WERI-Rb-1 (cell line): ENCODE measurements at places on chromosomes 12 and 14.

- DNase-seq: no peak
These were observed 5.5 kb upstream of the GPR19 start for GRCh38 chr12:12701457-12701856.

DNA sequence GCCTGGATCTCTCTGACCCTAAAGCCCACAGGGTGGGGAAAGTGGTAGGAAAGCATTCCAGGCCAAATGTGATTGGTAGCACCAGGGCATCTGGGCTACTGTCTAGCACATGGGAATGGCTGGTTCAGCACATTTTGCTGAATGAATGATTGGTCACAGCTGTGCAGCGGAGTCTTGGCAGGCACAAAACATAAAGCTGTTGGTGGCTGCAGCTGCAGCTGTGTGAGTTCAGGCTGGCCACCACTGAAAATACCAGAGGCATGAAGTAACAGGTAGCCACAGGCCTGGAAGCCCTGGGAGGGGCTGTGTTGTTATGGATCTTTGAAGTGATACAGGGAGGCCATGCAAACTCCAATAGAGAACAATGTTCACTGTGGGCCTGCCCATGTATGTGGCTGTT is 72.7 kb downstream of the MYRFL start:
- no peak for DNase-seq

DNA sequence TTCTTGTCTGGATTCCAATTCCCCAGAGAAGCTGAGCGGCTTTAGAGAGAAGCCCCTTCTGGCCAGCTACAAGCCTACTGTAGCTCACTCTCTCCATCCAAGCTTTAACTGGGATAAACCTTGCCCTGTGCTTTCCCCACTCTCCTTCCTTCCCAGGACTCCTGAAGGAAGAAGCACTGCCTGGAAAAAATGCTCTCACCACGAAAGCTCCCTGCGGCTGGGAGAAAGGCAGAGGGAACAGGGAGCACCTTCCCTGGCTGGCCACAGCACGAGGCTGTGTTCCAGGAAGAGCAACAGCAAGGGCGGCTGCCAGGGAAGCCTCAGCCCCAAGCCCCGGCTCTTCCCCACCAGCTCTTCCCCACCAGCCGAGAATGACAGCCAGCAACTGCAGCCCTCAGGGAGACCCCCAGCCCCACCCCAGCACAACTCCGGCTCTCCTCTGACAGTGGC is 40.8 kb upstream of the PNMA1 start:
- DNase-seq: no peak

- no peak for DNase-seq
These were observed 80.2 kb downstream of the BAZ1A start for GRCh38 chr14:34794941-34795340.

- DNase-seq: no peak
These were observed 116.1 kb upstream of the FBXO33 start for GRCh38 chr14:39548358-39548757.

DNA sequence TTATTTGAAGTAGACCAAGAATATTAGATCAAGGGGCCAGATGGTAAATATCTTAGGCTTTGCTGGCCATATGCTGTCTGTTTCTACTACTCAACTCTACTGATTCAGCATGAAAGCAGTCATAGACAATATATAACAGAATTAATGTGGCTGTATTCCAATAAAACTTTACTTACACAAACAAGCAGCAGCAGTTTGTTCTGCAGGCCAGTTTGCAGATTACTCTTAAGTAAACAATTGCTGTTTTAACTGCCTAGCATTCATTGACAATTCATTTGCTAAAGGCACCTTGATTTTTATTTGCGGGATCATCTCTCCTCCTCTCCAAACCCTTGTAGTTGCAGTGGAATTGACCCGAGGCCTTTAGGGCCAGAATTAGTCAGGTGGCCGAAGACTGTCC is 94.1 kb upstream of the GARIN6 start:
- peak; percentile 18 for DNase-seq

GRCh38 chr14:68819260-68819691 is 26.4 kb upstream of the ZFP36L1 start:
- peak; percentile 86 for DNase-seq

DNA sequence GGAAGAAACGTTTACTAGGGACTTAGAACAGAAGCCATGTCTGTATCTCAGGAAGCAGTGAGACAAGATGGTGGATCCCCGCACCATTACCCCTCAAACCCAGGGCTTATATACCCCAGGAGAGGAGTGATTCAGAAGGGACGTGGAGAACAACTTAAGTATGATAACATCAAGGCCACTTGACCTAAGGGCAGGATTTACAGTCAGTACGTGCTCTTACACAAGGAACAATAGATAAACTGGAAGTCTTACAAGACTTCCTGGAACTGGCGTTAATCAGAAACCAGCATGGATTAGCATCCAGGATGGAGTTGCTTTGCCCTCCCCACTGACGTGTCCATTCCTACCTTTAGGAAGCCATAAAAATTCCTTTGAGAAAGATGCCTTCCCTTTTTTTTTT is 8.6 kb upstream of the ETFBKMT start:
- DNase-seq: no peak

GRCh38 chr12:48069241-48069640 is 36.6 kb downstream of the SENP1 start:
- no peak for DNase-seq

DNA sequence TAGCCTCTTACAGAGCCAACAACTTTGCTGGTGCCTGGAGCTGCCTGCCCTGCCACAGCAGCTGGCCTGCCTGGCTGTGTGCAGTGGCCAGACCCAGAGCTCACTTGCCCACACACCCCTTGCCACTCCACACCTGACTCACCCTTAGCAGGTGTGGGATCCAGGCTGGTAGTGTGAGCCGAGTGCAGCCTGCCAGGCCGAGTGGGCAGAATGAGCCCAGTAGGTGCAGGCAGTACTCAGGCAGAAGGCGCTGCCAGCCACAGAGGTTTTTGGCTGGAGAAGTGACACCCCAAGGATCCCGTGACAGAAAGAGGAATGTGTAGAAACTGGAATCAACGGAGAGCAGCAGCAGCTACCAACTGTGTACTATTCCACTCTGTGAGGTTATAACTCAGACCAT is 29.8 kb upstream of the PYGL start:
- no peak for DNase-seq

- no peak for DNase-seq
These were observed 268.2 kb upstream of the GRIP1 start for GRCh38 chr12:66947119-66947518.

DNA sequence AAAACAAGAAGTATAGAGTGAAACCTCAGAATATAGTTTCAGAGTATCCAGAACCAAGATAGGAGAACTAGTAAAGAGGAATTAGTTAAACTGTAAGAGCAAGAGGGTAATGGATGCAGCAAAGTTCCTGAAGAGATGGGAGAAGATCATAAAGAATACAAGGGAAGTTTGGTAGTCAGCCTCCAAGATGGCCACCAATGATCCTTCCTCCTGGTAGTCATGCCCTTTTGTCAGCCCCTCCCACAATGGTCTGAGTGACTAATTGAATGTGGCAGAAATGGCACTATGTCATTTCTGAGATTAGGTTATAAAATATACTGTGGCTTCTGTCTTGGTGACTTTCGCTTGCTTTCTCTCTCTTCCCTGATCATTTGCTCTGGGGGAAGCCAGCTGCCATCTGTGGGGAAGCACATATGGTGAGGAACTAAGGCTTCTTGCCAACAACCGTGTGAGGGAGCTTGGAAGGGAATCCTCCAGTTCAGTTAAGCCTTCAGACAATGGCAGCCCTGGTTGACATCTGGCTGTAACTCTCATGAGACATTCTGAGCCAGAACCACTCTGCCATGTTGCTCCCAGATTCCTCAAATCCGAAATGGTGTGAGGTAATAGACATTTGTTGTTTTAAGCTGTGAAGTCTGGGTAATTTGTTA is 55.3 kb upstream of the AMN1 start:
- DNase-seq: peak; percentile 22

DNA sequence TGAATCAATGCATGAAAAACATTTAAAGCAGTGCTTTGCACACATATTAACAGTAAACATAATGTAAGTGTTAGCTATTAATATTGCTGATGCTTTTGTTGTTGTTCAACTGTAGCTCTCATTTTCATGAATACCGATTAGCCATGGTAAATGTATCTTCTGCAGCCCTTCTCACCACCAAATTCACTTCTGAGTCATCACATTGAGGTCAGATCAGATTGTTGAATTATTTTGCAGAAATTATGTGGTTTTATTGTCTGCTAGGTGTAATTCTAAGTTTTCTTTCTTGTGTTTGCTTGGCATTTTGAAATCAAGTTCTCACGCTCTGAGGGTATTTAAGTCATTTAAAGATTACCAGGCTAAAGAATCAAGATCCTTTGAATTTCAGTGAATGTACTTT is 74.6 kb downstream of the AKAP6 start:
- no peak for DNase-seq

- no peak for DNase-seq
These were observed 111.6 kb downstream of the BBS10 start for GRCh38 chr12:76236640-76237039.

DNA sequence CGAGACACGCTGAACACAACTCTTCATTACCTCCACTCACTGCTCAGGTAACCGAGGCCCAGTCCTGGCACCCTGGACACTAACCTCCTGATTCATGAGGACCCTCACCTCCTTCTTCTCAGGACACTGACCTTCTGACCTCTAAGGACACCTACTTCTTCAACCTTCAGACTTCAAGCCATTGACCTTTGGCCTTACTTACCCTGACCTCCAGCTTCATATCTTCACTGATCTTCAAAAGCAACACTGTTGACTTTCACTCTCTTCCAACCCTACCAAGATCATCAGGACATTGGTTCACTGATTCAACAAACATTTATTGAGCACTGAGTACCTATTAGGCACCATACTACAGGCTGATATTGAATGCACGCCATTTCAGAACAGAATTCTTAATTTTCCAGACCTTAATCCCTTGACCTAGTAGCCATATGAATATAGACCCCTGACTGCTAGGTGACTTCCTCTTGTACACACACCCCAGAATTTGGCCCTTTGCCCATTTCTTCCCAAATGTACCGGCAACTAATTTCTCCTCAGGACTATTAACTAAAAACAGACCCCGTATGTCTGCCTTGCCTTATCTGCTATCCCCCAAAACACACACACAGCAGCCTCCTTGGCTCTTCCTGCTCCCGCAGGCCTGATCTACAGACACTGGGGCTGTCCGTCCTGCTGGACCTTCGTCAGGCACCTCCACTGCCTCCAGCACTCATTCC is 5.8 kb downstream of the ARHGEF40 start:
- DNase-seq: no peak

- no peak for DNase-seq
These were observed 9.4 kb downstream of the MYBPC1 start for GRCh38 chr12:101604132-101604531.

DNA sequence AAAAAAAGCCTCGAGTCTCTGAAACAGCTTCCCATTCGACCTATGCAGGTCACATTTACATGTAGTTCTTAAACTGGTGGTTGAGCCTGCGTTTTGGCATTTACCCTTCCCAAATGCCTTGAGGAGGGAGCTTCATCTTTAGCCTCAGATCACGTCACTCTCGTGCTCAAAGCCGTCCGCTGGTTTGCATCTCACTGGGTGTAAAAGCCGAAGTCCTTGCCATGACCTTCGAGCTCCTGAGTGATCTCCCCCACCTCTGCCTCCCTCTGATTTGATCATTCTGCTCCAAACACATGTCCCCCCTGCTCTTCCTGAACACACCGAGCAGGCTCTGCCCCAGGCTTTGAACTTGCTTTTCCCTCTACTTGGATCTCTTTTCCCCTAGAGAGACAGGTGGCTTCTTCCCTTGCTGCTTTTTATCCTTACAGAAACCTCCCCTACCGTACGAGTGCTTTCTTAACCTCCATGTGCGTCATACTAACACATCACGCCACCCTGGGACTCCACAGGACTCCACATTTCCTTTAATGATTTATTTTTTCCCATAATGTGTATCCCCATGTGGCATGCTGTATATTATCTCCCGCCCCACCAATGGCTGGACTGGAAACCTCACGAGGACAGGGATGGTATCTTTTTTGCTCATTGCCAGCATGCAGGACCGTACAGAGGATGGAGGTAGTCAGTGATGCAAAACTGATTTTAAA is 610.7 kb downstream of the VRK1 start:
- DNase-seq: no peak

DNA sequence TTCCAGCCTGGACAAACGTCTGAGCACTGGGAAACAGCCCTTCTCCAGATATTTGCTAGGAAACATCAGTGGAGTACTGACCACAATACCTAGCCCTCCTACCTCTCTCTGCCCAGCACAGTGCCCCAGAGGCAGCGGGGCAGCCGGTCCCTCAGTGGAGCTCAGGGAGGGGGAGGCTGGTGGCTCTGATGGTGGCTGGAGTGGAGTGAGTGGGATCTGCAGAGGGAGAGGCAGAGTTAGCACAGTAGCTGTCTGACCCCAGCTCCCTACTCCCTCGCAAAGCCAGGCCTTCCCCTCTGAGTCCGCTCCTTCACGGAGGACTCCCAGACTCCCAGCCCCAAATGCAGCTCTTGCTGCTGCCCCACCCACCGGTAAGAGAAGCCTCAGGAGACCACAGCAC is 30.0 kb downstream of the NCKAP5L start:
- DNase-seq: no peak

GRCh38 chr12:103773109-103773910 is 67.7 kb downstream of the NT5DC3 start:
- no peak for DNase-seq

- DNase-seq: peak; percentile 71
These were observed 19.0 kb upstream of the RNASE12 start for GRCh38 chr14:20610002-20610765.

DNA sequence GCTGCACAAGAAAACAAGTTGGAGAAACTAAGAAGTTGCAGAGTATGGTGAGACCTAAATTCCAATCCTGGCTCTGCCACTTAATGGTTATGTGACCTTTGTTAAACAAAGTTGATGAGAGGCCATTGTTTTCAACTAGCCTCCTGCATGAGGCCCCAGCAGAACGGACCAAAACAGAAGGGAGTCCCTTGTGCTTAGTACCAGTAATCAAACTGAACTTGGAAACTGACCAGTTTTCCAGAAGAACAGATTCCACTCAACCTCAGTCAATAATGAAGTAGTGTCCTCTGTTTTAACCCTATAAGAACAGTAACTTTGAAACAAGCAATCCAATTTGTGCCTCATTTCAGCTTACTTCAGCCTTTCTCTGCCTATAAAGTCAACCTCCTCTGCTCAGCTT is 69.9 kb downstream of the C12orf56 start:
- no peak for DNase-seq

DNA sequence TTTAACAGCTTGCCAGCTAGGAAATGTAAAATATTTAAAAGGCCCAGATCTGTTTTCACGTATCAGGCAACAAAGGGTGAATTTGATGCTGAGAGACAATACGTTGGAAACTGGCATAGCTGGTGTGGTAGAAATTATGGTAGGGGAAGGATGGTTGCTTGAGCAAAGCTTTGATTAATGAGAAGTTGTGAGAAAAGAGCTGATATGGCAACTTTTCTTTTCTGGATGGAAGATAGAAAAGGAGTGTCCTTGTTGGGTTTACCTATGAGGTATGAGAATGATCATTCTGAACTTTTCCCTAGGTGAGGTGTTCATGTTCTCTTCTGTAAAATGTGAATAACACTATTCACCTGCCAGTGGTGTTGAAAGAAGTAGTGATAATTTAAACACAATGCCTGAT is 34.2 kb downstream of the ZNF641 start:
- DNase-seq: no peak

DNA sequence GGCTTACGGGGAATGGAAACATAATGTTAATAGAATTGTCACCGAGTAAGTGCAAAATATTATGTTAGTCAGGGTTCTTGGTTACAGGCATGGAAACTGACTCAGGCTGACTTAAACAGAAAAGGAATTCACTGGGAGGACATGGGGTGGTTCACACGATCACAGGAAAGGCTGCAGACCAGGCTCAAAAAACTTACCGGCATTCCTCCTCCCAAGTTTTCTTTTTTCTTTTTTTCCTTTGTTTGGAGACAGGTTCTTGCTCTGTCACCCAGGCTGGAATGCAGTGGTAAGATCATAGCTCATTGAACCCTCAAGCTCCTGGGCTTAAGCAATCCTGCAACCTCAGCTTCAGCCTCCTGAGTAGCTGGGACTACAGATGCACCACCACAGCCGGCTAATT is 11.9 kb upstream of the UBE2N start:
- DNase-seq: no peak
